ENCODE measurements at places on chromosomes 11 and 22. TPM values are rescaled to one million over a fixed set of nuclear protein-coding genes. Genes with fewer than 3 reads are reported as not detected.

DNA sequence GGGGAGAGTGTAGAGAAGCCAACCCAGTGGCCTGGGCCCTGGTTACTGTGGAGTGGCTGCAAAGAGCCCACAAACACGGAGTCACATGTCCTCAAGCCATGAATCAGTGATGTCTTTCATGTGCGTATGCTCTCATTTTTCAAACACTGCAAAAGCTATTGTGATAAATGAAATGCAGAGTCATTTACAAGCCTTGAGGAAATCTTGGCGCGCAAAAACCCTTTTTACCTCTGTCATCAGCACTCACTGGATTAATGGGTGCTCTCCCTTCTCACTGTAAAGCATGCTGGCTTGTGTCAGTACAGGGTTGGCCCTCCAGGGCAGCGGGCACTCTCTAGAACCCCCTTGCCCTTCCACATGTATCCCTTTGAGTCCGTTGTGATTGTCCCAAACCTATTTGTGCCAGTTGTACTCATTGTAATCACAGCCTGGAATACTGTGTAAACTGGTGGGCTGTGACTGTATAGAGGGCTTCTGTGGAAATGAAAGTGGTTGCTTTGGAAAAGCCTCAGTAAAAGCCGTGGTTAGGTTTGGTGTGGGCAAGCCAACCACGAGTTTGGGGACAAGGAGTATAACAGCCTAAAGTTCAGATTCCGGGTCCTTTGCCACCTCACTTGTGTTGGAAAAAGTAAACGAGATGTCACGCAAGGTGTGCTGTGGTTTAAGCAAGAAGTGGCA is 10.4 kb downstream of the GNAZ start:
- peak; percentile 13 for DNase-seq
- H3K4me3 ChIP-seq: no peak overlapping the region
- no peaks in the 10 kb centered on the region for H3K27me3 ChIP-seq
- H3K27ac ChIP-seq: no peak overlapping the region
- H3K36me3 ChIP-seq: no peaks in the 10 kb centered on the region
- peaks cover 3% of the 10 kb centered on the region for H3K4me1 ChIP-seq

DNA sequence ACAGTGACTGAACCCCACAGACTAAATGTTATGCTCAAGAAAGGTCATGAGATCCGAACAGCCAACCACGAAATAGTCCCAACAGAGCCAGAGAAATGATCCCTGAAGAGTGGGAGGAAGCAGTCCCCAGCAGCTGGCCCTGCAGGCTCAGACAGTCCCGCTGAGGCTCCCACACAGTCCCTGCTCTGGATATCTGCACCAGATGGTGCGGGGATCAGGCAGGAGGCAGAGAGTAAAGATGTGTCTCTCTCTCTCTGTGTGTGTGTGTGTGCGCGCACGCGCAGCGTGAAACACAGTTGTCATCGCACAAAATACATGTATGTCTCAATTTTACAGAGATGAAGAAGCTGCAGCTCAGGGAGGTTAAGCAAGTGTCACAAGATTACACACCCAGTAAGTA is 27.9 kb downstream of the GUCY1A2 start:
- H3K27me3 ChIP-seq: no peaks in the 10 kb centered on the region
- no peaks in the 10 kb centered on the region for H3K36me3 ChIP-seq
- no peaks in the 10 kb centered on the region for H3K4me1 ChIP-seq
- no peak overlapping the region for H3K27ac ChIP-seq
- no peak overlapping the region for H3K4me3 ChIP-seq
- no peak for DNase-seq

DNA sequence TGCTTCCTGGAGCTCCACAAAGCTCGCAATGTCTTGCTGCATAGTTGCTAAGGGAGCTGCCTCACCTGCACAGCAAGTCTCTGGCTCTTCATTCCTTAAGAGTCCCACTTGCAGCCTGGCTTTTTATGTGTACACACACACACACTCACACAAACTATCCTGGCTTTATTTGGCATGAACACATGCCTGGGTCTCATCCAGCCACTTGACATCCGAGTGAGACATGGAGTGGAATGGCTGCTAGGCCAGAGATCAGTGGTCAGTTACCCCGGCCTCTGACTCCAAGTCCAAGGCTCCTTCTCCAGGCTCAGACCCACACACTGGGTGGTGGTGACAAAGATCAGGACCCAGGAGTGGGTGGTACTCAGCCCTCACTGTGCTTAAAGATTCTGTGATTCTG is 37.9 kb upstream of the CLTCL1 start:
- H3K27me3 ChIP-seq: no peaks in the 10 kb centered on the region
- DNase-seq: no peak
- no peak overlapping the region for H3K27ac ChIP-seq
- H3K4me3 ChIP-seq: no peak overlapping the region
- H3K36me3 ChIP-seq: peaks cover 53% of the 10 kb centered on the region
- no peaks in the 10 kb centered on the region for H3K4me1 ChIP-seq

DNA sequence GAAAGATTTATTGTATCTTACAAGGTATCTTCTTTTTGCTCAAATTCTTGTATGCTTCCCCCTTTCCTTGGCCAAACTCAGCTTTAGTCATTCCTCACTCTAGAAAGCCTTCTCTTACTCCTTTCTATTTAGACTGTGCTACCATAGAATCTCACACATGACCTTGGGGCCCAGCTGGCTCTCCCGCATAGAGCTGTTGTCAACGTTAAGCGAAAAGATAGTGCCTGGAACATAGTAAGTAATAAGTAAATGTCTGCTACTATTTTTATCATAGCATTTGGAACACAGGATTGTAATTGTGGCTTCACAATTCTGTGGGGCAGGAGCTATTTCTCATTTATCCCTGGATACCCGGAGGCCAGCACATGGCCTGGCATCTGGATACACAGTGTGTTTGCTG is 38.9 kb upstream of the OR4B1 start:
- H3K36me3 ChIP-seq: no peaks in the 10 kb centered on the region
- no peak overlapping the region for H3K4me3 ChIP-seq
- peaks cover 5% of the 10 kb centered on the region for H3K4me1 ChIP-seq
- no peak overlapping the region for H3K27ac ChIP-seq

DNA sequence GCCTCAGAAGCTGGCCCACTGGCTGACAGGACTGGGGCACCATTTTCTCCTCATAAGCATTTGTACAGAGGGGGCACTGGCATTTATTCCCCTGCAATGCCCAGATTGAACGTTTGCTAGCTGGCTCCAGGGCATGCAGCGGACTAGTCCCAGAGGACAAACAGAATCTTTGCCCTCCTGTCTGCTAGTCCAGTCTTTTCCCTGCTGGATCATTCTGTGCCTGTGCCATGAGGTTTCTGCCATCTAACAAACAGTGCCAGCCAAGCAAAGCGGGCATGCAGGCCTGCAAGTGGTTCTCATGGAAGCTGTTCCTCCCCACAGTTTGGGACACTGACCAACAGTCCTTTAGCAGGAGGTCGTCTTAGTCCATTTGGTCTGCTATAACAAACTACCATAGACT is 53.4 kb downstream of the KCNJ1 start:
- peaks cover 25% of the 10 kb centered on the region for H3K36me3 ChIP-seq
- no peak overlapping the region for H3K27ac ChIP-seq
- H3K27me3 ChIP-seq: no peaks in the 10 kb centered on the region
- no peak overlapping the region for H3K4me3 ChIP-seq
- H3K4me1 ChIP-seq: peaks cover 15% of the 10 kb centered on the region

GRCh38 chr11:71330996-71331395 is 78.6 kb upstream of the SHANK2 start:
- no peak for DNase-seq
- no peaks in the 10 kb centered on the region for H3K36me3 ChIP-seq
- no peak overlapping the region for H3K27ac ChIP-seq
- no peaks in the 10 kb centered on the region for H3K4me1 ChIP-seq
- no peaks in the 10 kb centered on the region for H3K27me3 ChIP-seq

- H3K4me1 ChIP-seq: no peaks in the 10 kb centered on the region
- H3K4me3 ChIP-seq: no peak overlapping the region
- no peaks in the 10 kb centered on the region for H3K36me3 ChIP-seq
- no peaks in the 10 kb centered on the region for H3K27me3 ChIP-seq
These were observed 63.6 kb upstream of the EP300 start for GRCh38 chr22:41028841-41029240.

- H3K4me1 ChIP-seq: no peaks in the 10 kb centered on the region
- H3K27ac ChIP-seq: no peak overlapping the region
- no peak overlapping the region for H3K4me3 ChIP-seq
- H3K27me3 ChIP-seq: no peaks in the 10 kb centered on the region
These were observed 120.9 kb upstream of the MTNR1B start for GRCh38 chr11:92848578-92848977.

DNA sequence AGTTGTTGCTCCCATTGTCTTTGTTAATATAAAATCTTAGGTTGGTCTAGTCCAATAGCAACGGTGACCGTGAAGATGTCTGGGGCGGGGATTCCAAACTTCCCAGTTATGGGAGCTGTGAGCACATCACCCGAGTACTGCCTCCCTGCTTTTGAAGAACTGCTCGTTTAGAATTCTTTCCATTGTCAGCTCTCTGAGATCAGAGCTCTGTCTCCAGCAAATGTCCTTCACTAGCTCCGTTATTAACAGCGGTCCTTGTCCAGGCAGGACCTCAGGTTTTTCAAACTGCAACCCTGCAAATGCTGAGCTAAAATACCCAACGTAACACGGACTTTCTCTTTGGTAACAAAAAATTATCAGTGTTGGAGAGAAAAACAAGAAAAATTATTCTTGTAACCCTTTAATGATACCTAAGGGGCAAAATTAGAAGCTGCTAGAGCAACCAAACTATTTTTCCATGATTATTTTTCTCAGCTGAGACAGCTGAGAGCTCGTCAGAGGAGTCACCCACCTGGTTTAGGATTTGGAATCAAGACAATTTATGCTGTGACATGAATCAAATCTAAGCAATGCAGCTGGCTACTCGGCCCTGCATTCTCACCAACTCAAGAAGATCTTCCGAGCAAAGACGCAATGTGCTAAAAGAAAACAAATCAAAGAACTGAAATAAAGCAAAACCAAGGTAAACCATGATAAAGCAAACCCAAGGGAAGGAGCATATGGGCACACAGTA is 15.1 kb upstream of the EFCAB6 start:
- H3K4me1 ChIP-seq: no peaks in the 10 kb centered on the region
- no peak overlapping the region for H3K4me3 ChIP-seq
- no peak overlapping the region for H3K27ac ChIP-seq
- peaks cover 14% of the 10 kb centered on the region for H3K27me3 ChIP-seq
- H3K36me3 ChIP-seq: no peaks in the 10 kb centered on the region

The OR4A16 gene
- total RNA-seq: not detected

DNA sequence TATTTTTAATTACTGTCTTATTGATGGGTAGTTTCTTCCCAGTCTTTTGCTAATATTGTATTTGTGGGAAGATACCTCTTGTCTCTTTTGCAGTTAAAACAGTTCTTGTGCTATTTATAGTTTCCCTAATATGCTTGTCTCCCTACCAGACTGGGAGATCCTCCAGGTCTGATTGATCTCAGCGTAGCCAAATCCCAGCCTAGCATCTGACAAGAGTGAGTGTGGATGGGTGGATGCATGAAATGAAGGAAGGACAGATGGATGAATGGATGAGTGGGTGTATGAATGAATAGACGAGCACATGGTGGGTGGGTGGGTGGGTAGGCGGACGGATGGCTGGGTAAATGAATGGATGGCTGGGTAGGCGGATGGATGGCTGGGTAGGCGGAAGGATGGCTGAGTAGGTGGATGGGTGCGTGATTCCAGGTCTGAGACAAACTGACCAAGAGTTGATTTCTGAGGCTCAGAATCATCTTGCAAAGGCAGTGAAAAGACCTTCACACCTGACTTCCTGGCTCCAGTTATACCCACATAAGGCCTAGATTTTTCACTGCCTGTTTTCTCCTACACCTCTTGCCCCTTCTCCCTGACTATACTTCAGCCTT is 11.4 kb downstream of the DNAJB13 start:
- no peaks in the 10 kb centered on the region for H3K36me3 ChIP-seq
- H3K27me3 ChIP-seq: no peaks in the 10 kb centered on the region
- H3K4me3 ChIP-seq: no peak overlapping the region
- H3K27ac ChIP-seq: no peak overlapping the region

DNA sequence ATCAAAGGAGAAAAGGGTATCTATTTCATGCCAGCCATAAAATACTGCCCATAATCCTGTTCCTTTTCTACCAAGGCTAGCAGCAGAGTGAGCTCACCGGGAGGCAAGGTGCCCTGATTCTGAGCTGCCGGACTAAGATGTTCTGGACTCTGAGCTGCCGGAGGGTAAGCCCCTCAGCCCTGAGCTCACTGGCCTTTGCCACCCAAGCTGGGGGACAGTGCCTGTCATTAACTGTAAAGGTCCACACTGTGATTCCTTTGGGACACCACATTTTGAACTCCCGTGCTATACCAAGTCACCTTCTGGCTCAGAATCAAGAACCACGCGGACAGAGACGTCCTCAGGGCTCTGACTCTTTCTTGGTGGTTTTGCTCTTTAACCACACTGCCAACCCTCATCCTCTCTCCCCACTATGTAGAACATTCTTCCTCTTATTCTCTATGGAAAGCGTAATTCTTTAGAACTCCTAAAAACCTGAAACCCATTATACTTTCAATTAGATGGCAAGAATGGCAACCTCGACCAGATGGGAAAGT is 88.4 kb upstream of the BID start:
- no peak for DNase-seq
- H3K4me1 ChIP-seq: peaks cover 3% of the 10 kb centered on the region
- peaks cover 4% of the 10 kb centered on the region for H3K36me3 ChIP-seq
- no peaks in the 10 kb centered on the region for H3K27me3 ChIP-seq
- H3K4me3 ChIP-seq: no peak overlapping the region

DNA sequence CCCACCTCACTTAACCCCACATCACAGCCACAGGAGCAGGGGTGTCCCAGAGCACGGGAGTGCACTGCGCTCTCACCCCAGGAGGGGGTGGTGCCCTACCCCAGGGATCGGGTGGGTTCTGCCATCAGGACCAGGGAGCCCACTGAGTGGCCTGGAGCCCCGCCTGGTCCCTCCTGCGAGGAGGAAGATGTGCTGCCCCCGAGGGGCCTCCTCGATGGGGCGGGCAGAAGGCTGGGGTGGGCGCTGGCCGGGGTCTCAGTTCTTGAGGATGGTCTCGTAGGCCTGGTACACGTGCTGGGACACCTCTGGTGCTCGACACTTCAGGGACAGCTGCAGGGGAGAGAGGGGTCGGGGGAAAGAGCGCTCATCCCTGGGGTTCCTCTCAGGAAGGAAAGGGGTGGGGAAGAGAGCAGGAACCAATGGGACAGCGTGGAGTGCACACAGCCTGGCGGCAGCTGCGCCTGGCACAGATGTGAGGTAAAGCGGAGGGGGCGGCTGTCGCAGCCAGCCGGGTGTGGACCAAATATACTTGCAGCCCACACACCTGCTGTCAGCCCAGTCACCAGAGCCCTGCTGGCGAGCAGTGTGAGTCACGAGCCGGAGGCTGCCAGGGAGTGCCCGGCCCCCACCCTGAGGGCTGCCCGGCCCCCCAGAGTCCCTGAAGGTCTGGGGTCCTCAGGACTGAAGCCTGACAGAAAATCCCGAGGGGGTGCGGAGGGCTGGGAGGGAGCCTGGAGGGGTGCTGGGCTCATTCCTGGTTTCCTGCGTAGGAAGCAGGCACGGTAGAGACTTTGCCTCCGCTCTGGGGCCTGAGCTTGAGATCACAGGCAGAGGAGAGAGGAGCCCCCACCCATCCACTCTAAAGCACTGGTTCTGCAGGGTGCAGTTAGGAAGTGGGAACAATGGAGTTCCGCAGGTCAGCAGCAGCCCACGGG is 13.3 kb upstream of the RASL10A start:
- no peaks in the 10 kb centered on the region for H3K4me1 ChIP-seq
- no peak overlapping the region for H3K27ac ChIP-seq
- no peak overlapping the region for H3K4me3 ChIP-seq
- no peaks in the 10 kb centered on the region for H3K27me3 ChIP-seq
- H3K36me3 ChIP-seq: peaks cover 3% of the 10 kb centered on the region
